ENCODE measurements at places on chromosomes 4 and X.

DNA sequence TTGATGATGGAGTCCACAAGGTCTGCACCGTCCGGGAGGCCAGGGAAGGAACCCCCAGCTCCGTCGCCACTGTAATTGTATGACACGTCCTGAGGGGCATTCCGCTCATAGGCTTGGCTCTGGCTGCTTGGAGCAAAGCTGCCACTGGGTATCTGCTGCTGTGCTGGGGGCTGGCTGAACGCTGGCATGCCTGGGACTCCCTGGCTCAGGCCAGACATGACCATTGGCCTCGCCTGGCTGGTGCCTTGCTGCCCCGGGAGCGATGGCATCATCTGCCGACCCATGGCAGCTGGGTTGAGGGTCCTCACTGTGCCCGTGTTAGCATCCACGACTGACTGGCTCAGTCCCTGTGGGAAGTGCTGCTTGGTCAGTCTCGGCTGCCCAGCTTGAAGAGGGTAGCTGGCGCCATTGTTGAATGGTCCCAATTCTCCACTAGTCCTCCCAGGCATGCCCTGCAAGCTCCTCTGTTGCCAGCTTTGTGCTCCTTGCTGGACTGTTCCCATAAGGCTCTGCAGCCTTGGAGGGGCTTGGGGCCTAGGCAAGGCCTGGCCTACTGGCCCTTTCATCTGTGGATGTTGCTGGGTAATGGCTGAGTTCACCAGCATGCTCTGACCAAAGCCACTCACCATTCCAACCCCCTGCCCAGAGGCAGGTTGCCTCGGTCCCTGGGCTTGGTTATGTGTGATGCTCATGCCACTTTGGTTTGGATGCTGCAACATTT, 53.9 kb downstream of the MGST2 start:
- no peak for DNase-seq

DNA sequence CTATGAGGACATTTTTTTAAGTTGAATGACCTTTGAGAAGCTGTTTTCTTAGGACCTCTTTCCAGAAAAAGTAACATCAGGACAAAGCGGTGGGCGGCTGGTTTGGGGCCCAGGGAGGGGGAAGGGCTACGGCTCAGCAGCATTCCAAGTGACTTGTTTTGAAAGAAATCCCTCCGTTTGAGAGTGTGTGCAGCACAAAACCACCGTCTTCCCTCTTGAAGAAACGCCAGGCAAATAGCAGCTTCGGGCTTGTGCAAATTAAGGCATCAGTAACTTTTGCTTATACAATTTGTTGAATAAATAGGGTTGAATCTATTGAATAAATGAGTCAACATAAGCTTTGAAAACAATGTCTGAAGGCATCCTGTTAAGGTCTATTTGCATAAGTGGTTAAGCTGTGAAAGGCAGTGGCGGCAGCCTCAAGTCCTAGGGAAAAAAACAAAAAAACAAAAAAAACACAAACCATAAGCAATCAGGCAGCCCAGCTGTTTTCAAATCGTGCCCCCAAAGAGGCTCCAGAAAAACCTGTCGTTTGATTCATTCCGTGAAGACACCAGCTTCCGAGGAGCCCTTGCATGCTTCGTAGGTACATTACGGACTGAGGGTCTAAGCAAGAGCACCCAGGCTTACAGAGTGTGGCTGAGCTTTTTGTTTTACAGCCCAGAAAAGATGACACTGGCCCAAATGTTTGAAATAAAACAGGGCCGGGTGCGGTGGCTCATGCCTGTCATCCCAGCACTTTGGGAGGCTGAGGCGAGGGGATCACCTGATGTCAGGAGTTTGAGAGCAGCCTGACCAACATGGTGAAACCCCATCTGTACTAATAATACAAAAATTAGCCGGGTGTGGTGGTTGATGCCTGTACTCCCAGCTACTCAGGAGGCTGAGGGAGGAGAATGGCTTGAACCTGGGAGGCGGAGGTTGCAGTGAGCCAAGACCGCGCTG, 103.7 kb downstream of the CRLF2 start:
- DNase-seq: no peak

DNA sequence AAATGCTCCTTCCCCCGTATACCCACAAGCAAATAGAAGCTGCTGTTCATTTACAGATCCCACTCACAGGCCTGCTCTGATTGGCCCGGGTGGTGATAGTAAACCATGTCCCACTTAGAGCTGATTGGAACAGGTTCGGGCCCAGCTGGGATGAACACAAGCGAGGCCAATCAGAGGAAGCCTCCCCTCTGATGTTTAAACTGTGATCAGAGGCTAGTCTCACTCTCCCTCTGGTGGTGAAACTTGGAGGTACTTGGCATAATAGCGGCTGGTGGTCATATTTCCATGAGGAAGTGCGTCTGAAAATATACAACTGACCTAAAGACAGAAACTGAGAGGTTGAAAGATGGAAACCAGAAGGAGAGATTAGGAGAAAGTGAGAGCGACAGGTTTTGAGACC, 51.5 kb upstream of the TRPC3 start:
- DNase-seq: peak; percentile 42

DNA sequence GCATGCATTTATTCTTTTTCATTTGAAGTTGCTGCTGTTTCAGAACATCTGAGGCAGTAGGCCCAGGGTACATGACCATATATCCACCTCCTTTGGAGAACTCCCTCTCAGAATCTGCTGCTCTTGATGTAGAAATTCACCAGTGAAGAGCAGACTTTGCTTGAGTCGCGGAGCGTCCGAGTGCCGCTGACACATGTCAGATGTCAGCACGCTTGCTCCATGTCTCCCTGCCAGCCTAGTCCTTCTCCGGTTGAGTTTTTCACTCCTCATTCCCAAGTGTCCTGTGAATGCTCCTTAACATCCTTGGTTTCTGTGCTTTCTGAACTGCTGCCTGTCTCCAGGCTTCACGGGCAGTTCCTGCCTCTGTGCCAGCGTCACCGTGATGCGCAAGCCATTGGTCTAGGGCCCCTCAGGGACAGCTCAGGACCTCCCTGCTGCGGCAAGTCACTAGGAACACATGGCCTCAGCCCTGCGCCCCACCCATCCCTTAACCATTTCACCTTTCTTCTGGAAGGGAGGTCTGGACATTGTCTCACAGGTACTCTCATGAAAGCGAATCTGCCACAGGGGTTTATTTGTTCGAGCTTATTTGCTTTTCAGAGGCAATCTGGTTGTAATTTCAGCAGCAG, 93.1 kb upstream of the RBPJ start:
- DNase-seq: no peak

DNA sequence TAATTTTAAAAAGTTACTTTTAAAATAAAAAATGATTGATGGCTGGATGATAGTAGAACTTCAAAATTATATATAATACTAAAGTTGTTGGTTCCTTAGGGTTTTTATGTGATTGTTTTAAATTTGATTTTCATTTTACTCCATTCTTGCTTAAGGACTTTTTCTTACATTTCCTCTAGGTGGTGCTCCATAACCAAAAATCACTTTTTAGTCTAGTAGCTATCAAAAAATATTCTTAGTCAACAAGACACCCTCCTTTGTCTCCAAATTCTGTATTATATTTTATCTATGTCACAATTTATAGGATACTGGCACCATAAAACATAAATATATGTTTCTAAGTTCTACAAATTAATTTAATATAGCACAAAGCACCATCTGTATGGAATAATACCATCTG, 67.2 kb upstream of the BRWD3 start:
- DNase-seq: peak; percentile 9

DNA sequence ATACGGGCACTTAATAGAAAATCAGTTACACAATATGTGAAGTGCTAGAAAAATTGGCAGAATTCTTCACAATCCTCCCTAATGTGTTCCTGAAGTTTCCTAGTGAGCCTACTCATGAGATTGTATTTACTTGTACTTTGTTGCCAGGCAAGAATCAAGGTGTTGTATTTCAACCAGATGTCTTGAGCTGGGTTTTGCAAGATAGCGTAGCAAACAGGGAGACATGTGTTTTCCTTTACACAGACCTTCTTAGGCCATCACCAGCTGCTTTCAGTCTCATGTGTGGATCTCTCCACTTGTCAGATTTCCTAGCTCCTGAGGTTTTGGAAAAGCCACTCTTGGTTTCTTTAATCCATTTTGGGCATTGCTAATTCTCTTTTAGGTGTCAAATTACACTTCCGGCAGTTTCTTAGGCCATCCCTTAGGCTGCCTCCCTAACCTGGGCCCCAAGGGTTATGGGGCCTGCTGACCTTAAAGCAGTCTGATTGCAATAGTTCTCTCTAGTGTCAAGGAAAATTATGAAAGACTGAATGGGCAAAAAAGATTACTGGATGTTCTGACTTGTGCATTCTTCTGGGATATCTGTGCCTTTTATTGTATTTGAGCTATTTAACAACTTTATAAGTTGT, 12.2 kb upstream of the EDA start:
- DNase-seq: no peak
